Activated CD4-positive, alpha-beta T cell treated with anti-CD3 and anti-CD28 coated beads for 36 hours (primary cell): ENCODE measurements at places on chromosomes 6 and 20. TPM values are rescaled to one million over a fixed set of nuclear protein-coding genes. Genes with fewer than 3 reads are reported as not detected.
A peak's percentile ranks its signal among the peaks of the same experiment; 100 is the strongest.

GRCh38 chr6:3773678-3774298, 22.3 kb upstream of the PXDC1 start:
- DNase-seq = no peak

GRCh38 chr6:73250016-73250415, 13.0 kb downstream of the KHDC1 start:
- no peak for DNase-seq

DLK2 gene
- total RNA-seq = 2.0 TPM

CDH26 gene
- total RNA-seq = 0.91 TPM

- DNase-seq = peak; percentile 41
Observed at GRCh38 chr6:131250122-131250521, 114.9 kb downstream of the AKAP7 start.

DNA sequence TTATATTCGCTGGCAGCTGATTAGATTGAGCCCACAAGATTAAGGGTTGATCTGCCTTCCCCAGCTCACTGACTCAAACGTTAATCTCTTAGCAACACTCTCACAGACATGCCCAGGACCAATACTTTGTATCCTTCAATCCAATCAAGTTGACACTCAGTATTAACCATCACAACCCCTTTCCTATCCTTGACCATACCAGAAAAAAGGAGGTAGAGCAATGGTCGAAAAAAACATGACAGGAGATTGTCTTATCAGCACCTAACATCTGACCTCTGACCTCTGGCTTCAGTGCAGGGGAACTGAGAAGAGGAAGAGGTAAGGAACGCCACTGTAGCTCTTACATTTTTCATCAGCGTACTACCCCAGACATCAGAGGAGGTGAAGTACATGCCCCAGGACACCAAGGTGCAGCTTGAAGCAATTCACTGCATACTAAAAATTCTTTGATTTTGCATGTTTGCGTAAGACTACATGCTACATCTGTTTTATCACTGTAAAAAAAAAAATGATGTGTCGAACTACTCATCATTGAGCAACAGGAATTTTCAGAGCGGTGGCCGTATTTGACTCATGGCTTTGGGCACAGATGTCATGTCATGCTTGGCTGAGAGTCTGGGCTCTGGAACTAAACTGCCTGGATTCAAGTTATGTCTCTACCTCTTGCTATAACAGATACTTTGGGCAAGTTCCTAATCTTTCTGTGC, 188.0 kb upstream of the TAB2 start:
- DNase-seq = peak; percentile 43

FILIP1 gene
- total RNA-seq = not detected

DNA sequence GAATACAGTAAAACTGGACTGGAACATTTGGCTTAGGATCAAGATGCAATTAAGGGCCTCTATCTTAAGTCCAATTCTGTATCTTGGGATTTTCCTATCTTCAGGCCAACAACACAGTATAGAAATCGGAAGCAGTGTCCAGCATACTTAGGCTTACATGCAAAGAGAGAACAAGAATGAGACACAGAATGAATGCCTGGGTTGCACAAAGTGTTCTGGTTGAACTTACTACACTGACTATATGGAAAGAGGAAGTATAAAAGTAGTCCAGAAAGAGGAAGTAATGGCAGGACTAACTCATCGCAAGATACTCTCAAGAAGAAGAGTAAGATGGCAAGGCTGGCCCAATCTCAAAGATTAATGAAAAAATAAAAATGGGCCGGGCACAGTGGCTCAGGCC, 87.6 kb downstream of the BTBD9 start:
- DNase-seq = no peak

DNA sequence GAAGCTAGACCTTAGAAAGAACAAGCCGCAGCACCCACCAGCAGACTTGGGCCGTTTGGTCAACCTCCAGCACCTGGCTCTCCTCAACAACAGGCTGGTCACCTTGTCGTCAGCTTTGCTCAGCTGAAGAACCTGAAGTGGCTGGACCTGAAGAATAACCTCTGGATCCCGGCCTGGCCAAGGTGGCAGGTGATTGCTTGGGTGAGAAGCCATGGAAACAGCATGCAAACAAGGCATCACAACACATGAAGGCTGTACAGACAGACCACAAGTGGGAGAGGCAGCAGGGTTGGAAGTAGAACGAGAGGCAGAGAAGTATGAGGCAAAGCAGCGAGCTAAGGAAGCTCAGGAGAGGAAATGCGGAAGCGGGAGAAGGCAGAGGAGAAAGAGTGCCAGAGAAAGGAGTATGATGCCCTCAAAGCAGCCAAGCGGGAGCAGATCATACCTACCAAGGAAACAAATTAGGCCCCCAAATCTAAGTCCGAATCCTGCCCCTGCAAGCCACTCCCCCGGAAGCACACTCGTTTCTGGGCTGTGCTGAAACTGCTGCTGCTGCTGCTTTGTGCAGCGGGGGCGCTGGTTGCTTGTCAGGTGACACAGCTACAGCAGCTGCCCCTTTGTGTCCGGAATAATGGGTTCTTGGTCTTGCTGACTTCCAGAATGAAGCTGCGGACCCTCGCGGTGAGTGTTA, 121.6 kb upstream of the LGSN start:
- DNase-seq = peak; percentile 13

DNA sequence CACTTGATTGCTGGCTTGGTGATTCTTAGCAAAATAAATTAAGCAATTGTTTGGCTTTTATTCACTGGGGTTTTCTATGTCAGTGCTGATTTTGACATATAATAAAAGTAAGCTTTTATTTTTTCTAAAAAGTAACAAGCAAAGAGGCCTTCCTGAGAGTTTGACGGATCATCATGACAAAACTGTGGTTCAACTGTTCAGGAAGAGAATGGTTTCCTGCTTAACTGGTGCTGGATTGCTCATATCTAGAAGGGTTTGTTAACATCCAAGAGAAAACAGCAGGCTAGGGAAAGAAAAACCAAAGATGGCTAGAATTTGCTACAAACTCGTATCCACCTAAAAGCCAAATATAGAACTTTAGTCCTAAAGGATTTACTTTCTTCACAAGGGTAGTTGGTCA, 21.2 kb downstream of the SERPINB1 start:
- DNase-seq = no peak

FAM83D gene
- total RNA-seq = 10.5 TPM

SALL4 gene
- not detected for total RNA-seq

GRCh38 chr6:16238963-16239797, 793 bp downstream of the GMPR start:
- peak; percentile 48 for DNase-seq

CPNE5 gene
- 1.3 TPM for total RNA-seq

TSPO2 gene
- total RNA-seq = not detected
